SK-N-MC (cell line): ENCODE measurements at places on chromosomes 5 and 9.

DNA sequence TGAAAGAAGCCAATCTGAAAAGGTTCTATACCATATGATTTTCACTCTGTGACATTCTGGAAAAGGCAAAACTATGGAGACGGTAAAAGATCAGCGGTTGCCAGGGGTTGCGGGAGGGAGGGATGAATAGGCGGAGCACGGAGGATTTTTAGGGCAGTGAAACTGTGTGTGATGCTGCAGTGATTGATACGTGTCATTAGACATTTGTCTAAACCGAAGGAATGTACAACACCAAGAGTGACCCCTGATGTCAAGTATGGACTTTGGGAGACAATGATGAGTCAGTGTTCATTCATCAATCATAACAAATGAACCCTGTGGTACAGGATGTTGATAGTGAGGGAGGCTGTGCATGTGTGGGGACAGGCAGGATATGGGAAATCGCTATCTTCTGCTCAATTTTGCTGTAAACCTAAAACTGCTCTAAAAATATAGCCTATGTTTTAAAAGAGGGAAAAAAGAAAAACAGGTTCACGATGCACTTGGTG is 34.4 kb downstream of the ERGIC1 start:
- DNase-seq, result no peak

GRCh38 chr5:179265514-179266290 is 79.6 kb downstream of the ADAMTS2 start:
- DNase-seq, result no peak

DNA sequence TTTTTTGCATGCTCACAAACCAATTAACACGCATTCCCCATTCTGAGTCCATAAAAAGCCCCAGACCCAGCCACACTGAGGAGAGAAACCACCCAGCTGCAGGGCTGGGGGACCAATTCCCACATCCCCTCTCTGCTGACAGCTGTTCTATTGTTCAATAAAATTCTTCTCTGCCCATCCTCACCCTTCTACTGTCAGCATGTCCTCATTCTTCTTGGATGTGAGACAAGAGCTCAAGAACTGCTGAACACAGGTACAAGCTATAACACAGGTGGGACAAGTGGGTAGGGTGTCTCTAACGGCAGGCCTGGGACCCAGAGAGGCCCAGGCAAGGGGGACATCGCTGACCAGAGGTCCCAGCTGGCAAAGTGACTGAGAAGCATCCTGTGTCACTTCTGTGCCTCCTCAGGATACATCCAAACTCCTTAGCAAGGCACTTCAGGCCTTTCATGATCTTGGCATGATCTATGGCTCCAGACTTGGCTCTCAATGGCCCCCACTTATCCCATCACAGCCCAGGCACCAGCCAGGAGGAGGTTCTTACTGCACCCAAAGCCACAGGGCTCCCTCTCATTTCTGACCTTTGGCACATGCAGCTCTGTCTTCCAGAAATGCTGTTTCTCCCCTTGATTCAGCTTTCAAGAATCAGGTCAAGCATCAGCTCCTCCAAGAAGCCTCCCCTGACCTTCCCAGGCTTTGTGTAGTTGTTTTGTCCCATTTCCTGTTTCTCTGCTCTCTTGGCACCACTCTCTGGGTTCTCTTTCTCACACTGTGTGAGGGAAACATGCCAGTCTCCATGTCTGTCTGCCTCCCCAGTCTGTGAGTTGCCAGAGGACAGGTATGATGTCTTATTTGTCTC is 7.3 kb upstream of the ALDH1B1 start:
- DNase-seq, result no peak

- DNase-seq, result peak; percentile 3
Measured at GRCh38 chr9:70340572-70340971, 73.9 kb downstream of the KLF9 start.

GRCh38 chr5:148395031-148395430 is 11.3 kb downstream of the FBXO38 start:
- DNase-seq, result no peak

DNA sequence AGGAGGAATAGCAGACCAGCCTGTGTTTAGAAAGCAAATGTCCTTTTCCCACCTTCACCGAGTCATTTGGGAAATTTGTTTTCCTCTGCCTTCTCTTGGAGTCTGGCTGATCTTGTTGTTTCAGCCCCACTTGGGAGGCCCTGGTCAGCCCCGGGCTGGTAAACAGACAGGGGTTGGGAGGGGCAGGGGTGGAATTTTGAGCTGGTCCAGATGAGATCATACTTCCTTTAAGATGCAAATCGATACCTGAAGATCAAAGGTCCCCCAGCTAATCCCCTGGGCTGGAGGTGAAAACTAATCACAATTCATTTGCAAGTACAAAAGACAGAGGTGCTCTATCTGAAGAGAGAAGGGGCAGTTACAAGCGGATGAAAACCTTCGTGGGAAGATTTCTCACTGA is 118.4 kb downstream of the PAPPA start:
- no peak for DNase-seq

- DNase-seq, result no peak
Measured at GRCh38 chr5:174307656-174308271, 262.3 kb downstream of the NSG2 start.

DNA sequence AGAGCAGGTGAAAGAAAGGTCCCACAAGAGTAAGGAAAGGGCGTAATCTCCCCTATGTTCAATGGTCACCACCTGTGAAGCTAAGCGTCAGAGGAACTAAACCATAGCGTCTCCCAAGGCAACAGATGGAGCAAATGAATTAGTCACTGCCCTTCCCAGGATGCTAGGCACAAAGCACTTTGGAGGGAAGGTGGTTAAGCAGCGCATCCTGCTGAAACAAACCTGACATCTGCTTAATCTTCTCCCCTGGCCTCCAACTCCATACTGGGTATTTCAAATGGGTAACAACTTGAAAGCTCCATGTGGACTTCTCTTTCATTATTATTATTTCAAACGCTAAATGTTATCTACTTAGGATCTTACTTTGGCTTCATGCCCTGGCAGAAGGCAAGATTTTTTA is 227.3 kb downstream of the MLLT3 start:
- no peak for DNase-seq

GRCh38 chr5:65121880-65122436 is 353.2 kb downstream of the CWC27 start:
- DNase-seq, result no peak

GRCh38 chr9:110303133-110303532 is 34.5 kb downstream of the TXNDC8 start:
- DNase-seq, result peak; percentile 20

DNA sequence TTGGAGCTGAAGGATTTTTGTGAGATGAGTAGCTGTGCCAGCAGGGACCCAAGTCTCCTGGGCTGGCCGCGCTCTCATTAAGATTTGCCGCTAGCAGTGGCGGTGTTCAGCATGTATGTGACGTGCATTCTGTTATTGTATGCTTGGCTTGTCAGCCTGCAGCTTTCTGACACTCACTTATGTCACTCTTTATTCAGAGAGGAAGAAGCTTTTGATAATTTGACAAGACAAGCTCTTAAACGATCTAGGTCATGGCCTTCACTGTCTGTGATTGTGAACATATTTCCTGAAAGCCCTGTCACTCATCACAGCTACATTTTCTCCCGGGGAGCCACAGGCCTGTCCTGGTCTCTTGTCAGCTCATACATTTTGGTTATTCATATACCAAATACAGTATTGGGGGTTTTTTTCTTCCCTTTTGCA is 98.2 kb upstream of the GRHPR start:
- DNase-seq, result no peak

GRCh38 chr5:137507150-137507549 is 8.0 kb upstream of the SPOCK1 start:
- DNase-seq, result no peak

DNA sequence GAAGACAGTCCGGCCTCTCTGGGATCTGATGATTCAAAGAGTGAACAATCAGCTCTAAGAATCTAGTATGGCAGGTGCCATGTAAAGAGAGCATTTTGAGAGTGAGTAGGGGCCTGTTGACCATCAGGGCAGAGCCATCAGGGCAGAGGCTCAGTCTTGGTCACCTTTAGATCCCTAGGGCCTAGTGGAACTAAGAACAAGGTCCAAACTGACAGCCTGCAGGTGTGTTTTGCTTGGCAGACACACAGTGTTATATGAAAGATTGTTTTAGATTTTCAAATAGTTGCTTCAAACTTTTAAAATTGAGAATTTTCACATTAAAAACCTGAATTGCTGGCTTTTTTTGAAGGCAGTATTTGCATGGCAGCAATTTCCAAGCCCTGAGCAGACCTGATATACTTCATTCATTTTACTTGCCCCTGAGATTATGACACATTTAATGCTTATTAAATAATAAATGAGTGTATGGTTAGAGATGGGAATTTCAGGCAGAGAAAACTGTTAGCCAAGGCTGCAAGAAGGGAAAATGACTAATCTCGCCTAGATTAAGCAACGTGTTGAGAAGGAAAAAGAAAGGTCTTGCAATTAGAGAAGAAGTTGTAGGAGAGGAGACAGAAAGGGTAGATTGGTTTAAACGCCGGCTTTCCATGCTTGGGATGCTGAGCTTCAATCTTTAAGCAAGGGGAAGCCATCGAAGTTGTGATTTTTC is 279.6 kb downstream of the ARRDC3 start:
- DNase-seq, result no peak

GRCh38 chr5:75053054-75053303 is 621 bp upstream of the GCNT4 start:
- DNase-seq, result no peak

GRCh38 chr5:37478121-37478894 is 99.2 kb downstream of the WDR70 start:
- DNase-seq, result no peak

DNA sequence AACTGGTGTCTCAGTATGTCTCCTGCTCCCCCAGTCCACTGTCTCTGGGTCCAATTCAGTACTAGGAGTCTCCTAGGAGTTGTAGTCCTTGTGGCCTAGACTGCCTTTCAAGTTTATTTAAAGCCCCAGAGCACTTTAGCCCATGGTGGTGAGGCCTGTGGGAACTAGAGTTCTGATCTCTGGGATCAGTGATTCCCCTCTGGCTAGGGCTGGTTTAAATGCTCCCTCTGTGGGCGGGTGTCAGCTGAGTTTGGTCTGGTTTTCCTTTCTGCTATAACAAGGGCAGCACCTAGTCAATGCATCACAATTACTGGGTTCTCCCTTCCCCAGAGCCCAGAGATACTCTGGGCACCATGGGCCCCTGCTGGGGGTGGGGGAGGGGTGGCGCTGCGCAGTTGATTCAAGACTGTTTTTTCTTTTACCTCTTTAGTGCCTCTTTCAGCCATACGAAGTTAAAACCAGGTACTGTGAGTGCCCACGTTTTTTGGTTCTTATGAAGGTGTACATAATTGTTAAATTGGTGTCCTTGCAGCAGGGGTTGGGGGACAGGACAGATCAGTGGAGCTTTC is 9.3 kb upstream of the SLC36A3 start:
- no peak for DNase-seq

- no peak for DNase-seq
Measured at GRCh38 chr5:178476972-178477754, 113.0 kb downstream of the COL23A1 start.

- DNase-seq, result no peak
Measured at GRCh38 chr5:9329125-9329524, 216.8 kb downstream of the SEMA5A start.

- no peak for DNase-seq
Measured at GRCh38 chr5:67814569-67815311, 400.8 kb upstream of the PIK3R1 start.

GRCh38 chr9:87880683-87881082 is 2.0 kb upstream of the SPATA31E1 start:
- DNase-seq, result no peak

DNA sequence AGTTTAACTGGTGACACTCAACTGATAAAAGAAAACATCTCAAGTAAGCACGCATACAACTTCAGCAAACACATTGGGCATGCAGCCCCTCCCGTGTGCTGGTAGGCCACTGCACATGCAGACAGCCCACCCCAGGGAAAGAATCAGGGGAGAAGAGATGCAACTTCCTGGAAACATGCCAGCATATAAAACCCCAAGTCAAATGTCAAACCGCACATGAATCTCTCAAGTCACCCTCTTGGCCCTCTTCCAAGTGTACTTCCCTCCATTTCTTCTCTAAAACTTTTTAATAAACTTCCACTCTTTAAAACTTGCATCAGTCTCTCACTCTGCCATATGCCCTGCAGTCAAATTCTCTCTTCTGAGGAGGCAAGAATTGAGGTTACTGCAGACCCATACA is 732.7 kb downstream of the SEMA5A start:
- no peak for DNase-seq

DNA sequence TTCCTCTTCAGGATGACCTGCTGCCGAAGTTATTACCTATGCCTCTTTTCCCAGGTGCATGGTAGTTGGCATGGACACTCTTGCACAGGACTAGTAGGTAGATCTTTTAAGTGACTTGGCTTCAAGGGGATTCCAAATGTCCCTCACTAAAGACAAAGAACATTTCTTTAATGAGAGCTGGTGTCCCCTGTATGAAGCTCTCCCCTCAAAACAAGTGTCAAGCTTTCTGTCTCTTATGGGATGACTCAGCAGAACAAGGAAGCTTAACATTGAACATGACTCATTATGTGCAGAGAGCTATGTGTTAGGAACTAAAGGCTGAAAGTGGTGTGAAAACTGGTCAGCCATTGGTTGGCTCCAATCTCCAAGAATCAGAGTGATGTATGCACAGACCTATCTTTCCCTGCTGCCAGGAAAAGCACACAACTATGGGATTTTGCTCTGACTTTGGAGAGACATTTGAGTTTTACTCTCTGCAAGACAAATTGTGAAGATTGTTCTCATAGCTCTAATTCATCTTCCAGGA is 120.5 kb downstream of the PRDM6 start:
- DNase-seq, result no peak

GRCh38 chr5:175246242-175246888 is 197.6 kb downstream of the DRD1 start:
- DNase-seq, result no peak

DNA sequence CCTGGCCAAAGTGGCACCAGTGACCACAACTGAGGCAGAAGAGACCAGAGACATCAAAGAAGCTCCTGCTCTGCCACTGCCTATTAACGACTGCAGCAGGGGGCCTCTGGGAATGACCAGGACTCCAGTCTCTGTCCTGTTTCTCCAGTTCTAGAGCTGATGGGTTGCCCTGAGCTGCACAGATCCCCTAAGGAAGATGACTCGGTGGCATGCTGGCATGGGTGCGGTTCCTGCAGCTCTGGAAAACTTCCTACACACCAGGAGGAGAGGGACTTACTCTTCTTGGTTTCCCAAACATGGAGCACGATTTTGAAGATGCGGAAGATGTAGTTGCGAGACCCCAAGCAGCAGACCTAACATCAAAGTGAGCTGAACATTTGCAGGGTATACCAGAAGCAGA is 2.7 kb downstream of the SLIT3 start:
- no peak for DNase-seq

DNA sequence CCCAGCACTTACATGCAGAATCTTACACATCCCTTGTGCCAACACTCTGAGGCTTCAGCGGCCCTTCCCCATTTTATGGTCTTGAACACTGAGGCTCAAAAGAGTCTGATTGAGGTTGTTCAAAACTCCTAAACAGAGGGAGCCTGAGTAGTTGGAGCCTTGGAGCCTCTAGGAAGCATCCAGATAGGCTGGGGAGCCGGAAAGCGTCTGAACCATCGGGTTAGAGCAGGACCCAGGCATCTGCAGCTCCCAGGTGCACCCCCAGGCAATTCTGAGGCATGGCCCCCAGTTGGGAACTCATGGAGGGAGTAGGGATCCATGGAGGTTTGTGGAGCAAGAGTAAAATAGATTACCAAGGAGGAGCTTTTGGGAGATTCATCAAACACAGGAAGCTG is 3.8 kb downstream of the OLFML2A start:
- no peak for DNase-seq

- no peak for DNase-seq
Measured at GRCh38 chr5:6581090-6581489, 51.8 kb downstream of the NSUN2 start.
